RWPE2 (cell line): ENCODE measurements at places on chromosomes 5 and 9.

DNA sequence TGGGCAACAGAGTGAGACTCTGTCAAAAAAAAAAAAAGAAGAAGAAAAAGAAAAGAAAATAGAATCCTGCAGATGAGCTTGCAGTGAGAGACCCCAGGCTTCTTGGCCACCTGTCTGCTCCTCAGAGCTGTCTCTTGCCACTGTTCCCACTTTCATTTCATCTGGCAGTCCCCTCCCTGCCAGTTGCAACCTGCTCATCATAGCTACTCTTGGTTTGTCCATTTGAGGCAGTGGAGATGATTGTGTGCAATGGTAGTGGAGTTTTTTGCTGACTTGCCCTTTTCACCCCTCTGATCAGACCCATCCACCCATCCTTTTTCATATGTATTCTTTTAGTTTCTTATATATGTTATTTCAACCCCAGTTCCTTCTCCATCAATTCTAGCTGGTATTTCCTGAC is 28.7 kb downstream of the ANKRD33B start:
- no peak for DNase-seq

DNA sequence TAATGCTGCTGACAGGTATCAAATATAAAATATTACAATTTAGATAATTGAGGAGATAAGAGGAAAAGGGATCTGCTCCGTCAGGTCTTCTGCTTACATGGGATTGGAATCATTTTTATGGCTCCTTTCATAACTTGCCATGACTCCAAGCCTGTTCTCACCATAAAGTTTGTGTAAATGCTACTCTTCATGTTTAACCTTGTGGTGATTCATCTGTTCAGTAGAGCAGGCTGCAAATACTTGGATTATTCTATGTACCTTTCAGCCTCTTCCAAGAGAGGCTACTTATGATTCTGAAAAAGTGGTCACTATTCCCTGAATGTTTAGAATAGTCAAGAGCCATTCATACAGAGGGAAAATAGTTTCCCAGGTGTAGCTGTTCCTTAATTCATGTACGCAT is 66.9 kb downstream of the SLC44A1 start:
- DNase-seq = no peak

GRCh38 chr5:108046955-108047670 is 334.8 kb downstream of the FBXL17 start:
- no peak for DNase-seq

- no peak for DNase-seq
These were observed 214.7 kb downstream of the DENND1A start for GRCh38 chr9:123715258-123715657.

DNA sequence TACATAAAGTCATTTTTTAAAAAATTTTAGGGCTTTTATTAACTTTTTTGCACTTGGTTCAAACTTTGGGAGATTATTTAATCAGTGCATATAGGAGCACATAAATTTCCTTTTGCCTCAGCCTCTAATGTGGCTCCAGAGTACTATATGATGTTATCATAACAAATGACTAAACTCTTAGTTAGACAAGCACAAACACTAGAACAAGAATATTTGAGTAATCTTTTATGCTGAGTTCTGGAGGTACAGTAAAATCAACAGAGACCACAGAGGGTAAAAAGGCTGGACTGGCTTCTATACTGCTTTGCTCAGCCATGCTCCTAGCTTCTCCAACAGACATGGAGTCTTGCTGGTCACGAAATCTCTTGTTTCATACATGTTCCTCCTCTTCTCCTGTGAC is 52.5 kb upstream of the SGCD start:
- DNase-seq = no peak

GRCh38 chr5:94045839-94046782 is 304.7 kb upstream of the POU5F2 start:
- no peak for DNase-seq

GRCh38 chr9:84947412-84947972 is 278.0 kb downstream of the NTRK2 start:
- DNase-seq = peak; percentile 72

- DNase-seq = no peak
These were observed 332.3 kb upstream of the KLF9 start for GRCh38 chr9:70746760-70747159.

GRCh38 chr9:36152741-36153438 is 16.3 kb upstream of the CCIN start:
- DNase-seq = no peak

GRCh38 chr5:40501711-40502444 is 177.8 kb upstream of the PTGER4 start:
- no peak for DNase-seq

GRCh38 chr9:116190637-116191396 is 37.2 kb downstream of the PAPPA start:
- no peak for DNase-seq

DNA sequence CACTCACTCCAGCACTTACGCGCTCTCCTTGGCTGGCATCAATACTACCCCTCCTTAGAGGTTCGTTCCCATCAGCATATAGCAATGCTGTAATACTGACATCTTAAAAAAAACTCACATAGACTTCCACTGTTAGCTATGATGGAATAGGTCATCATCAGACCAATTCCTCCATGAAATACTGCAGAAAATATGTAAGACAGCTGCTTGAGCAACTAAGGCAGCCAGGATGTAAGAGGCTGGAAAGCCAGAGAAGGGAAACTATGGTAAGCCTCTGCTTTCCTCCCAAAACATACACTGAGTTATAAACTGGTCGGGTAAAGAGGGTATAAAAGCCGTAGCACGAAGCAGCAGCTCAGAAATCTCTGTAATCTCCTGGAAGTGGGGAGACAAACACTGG is 33.5 kb downstream of the AUH start:
- DNase-seq = no peak

DNA sequence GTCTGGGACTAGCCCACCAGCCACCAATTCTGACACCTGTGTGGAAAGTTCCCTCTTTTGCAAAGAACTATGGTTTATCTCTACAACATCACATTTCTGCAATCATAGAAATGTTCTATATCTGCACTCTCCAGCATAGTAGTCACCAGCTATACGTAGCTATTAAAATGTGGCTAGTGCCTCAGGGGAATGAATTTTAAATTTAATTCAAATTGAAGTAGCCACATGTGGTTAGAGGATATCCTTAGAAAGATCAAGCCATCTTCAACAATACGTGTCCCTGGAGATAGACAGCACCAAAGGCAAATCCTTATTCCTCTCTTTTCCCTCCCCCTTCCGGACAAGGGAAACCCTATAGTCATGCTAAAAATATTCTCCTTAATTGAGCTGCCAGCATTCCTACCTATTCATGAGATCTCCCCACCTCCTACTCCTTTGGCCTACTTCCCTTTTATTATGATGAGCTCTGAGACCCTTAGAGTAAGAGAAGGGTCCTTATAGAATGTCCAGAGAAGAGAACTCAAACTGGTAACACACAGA is 11.1 kb downstream of the LCP2 start:
- no peak for DNase-seq

- no peak for DNase-seq
These were observed 51.9 kb downstream of the ASTN2 start for GRCh38 chr9:117363006-117363405.
